ENCODE measurements at places on chromosomes 4 and X.

- DNase-seq = no peak
Measured at GRCh38 chr4:139316733-139317132, 14.5 kb upstream of the NDUFC1 start.

DNA sequence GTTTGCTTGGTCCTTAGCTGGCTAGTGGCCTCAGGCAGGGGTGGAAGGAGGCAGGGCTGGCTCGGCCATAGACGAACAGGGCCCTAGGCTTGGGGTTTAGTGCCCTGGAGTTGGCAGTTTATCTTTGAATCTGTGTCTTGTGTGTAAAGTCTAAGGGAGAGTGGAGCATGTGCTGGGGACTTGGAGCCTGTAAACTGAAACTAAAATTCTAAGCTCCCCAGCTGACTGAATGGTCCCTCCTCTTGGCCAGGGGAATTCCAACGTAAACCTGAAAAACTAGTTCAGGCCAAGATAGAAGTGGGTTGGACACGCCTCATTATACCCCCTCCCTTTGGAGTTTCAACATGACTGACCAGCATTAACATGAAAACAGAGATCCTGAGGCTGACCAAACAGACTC lies 46.1 kb upstream of the GPR78 start:
- DNase-seq = no peak

- DNase-seq = no peak
Measured at GRCh38 chr4:118711052-118711451, 25.9 kb downstream of the METTL14 start.

- DNase-seq = peak; percentile 34
Measured at GRCh38 chr4:139223682-139224317, 46.8 kb upstream of the ELF2 start.

DNA sequence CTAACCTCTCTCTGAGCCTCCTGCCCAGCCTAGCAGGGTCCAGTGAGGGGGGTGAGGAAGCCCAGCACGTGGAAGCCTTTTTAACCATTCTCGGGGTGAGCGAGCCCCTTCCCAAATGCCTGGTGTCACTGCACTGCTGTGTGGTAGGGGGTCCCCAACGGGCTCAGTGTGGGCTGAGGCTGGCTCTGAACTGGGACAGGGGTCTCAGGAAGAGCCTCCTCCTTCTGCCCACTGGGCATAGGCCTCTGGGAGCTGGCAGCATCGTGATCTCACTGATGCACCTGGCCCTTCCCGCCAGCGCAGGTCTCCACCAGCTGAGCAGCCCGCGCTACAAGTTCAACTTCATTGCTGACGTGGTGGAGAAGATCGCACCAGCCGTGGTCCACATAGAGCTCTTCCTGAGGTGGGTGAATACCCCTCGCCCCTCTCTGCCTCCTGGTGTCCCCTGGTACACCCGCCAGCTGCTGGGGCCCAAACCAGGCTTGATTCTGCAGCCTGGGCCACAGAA lies 12.6 kb downstream of the HTRA3 start:
- no peak for DNase-seq

- no peak for DNase-seq
Measured at GRCh38 chr4:187232196-187232595, 508.5 kb upstream of the FAT1 start.

GRCh38 chr4:25169446-25169845 lies 9.2 kb upstream of the SEPSECS start:
- DNase-seq = no peak

- no peak for DNase-seq
Measured at GRCh38 chr4:115113506-115114106, at the start of gene NDST4. TSS of gene NDST4 (minus strand) at chr4:115113620. CDS start at chr4:115077036, 36,584 bp downstream.

- DNase-seq = no peak
Measured at GRCh38 chr4:65175585-65175984, 494.7 kb downstream of the EPHA5 start.

GRCh38 chr4:15003401-15003890 lies 1.2 kb downstream of the CPEB2 start:
- peak; percentile 71 for DNase-seq

GRCh38 chr4:12846368-12846767 lies 637.8 kb downstream of the RAB28 start:
- DNase-seq = no peak

DNA sequence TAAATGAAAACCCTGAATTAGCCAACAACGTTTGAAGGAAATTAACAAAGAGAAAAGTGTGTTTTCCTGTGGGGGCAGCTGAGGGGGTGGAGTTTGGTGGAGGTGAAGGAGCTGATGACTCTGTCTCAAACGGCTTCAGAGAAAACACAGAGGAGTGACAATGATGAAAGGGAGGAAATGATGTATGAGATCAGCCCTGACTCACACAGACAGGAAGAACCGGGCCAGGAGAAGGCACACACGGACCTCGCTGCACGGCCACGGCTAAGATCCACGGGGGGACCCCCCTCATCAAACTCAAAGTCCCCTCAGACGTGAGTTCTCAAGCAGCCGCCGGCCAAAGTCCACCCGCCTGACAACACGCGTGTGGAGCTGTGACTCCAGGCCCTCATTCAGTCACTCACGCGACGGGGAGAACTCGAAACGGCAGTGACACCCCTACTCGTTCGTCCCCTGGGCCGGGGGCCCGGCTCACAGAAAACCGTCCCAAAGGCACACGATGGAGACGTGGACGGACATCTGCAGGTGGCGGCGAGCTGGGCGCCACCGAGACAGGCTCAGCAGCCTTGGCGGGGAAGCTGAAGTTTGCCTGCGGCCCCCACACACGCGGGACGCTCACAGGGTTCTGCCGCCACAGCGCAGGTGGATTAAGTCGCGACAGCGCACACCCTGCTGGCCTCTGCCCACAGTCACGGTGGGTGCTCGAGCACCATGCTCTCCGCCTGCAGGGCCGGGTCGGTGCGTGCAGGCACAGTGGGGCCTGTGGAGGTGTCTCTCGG lies 28.8 kb downstream of the PPP2R3B start:
- peak; percentile 62 for DNase-seq

Measured in activated CD4-positive, alpha-beta memory T cell treated with anti-CD3 and anti-CD28 coated beads for 36 hours (primary cell).